ENCODE measurements at places on chromosomes 3 and 15. TPM values are rescaled to one million over a fixed set of nuclear protein-coding genes. Genes with fewer than 3 reads are reported as not detected.

DNA sequence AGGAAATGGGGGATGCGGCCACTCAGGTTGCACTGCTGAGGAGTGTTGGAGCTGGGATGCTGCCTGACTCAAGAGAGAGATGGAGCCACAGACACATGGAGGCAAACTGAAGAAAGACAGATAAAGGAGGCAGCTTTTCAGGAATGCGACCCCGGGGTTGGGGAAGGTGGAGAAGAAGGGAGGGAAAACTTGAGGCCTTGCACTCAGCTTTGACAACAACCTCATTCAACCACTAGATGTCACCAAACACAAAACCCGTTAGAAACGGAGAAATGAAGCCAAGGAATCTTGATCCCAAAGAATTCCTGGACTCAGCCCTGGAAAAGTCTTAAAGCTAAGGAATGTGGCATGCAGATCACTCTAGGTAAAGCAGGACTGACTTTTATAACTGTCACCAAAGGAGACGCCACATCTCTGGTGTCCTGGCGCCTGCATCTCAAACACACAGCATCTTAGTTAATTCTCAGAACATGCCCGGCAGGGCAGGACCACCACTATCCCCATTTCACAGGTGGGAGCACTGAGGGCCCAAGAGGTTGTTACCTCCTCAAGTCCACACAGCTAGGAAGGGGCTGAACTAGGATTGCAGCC lies 59.6 kb upstream of the LMCD1 start:
- H3K4me1 ChIP-seq: peaks cover 46% of the 10 kb centered on the region
- DNase-seq: peak; percentile 99
- no peaks in the 10 kb centered on the region for H3K27me3 ChIP-seq
- peak overlapping the region; percentile 91 for H3K27ac ChIP-seq
- no peak overlapping the region for H3K4me3 ChIP-seq

DNA sequence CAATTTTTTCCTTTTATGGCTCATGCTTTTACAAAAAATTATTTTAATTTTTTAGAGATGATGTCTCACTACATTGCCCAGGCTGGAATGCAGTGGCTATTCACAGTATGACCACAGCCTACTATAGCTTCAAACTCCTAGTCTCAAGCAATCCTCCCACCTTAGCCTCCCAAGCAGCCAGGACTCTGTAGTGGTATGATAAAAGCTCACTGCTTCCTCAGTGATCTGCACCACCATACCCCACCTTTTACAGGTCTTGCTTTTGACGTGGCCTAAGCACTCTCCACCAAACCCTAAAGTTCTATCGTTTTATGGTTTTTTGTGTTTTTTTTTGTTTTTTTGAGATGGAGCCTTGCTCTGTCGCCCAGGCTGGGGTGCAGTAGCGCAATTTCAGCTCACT lies 14.0 kb upstream of the TMF1 start:
- no peak overlapping the region for H3K27ac ChIP-seq
- H3K36me3 ChIP-seq: peaks cover 45% of the 10 kb centered on the region
- H3K27me3 ChIP-seq: no peaks in the 10 kb centered on the region
- H3K4me3 ChIP-seq: no peak overlapping the region
- H3K4me1 ChIP-seq: no peaks in the 10 kb centered on the region

GRCh38 chr3:64271631-64272030 lies 46.4 kb upstream of the PRICKLE2 start:
- no peak overlapping the region for H3K27ac ChIP-seq
- H3K27me3 ChIP-seq: no peaks in the 10 kb centered on the region
- H3K4me3 ChIP-seq: no peak overlapping the region

The GP5 gene
- total RNA-seq: 0.36 TPM

GRCh38 chr3:70256566-70256965 lies 55.9 kb downstream of the MDFIC2 start:
- no peaks in the 10 kb centered on the region for H3K36me3 ChIP-seq
- no peaks in the 10 kb centered on the region for H3K4me1 ChIP-seq
- no peak overlapping the region for H3K4me3 ChIP-seq
- no peaks in the 10 kb centered on the region for H3K27me3 ChIP-seq

DNA sequence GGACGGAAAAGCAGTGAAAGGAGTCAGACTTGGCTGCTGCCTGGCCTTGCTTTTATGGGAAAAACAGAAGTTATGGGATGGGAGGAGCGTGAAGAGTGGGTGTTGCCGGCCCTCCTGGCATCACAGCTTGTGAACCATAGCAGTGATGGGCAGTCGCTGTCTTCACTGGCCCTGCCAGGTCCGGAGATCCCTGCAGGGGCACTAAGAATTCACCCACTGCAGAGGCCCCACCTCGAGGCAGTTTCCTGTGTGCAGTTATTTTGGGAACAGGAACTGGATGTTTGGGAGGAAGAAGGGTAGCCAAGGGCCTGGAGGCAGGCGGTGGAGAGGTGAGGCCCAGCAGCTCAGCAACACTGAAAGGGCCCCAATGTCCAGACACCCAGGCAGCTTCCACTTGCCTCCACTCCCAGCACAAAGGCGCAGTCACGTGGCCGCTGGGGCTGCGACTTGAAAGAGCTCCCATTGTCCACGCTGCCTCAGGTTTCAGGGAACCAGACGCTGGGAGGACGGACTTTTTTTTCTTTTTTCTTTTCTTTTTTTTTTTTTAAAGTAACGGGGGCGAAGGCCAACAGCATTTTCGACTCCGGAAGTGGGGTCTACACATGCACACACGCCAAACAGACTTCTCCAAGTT lies 255.6 kb downstream of the ZNF621 start:
- H3K27ac ChIP-seq: no peak overlapping the region
- peaks cover 16% of the 10 kb centered on the region for H3K4me1 ChIP-seq
- H3K27me3 ChIP-seq: peaks cover 3% of the 10 kb centered on the region
- peak; percentile 58 for DNase-seq
- H3K4me3 ChIP-seq: peak overlapping the region; percentile 67

The GRK7 gene
- not detected for total RNA-seq

All from osteoblast (primary cell).